ENCODE measurements at places on chromosomes 2 and 18. TPM values are rescaled to one million over a fixed set of nuclear protein-coding genes. Genes with fewer than 3 reads are reported as not detected.

The ADD2 gene
- not detected for polyA plus RNA-seq

The KLHL29 gene
- 6.4 TPM for polyA plus RNA-seq

The CHRND gene
- not detected for polyA plus RNA-seq

The MGAT4A gene
- 0.17 TPM for polyA plus RNA-seq

The OTX1 gene
- 0.54 TPM for polyA plus RNA-seq

The TTL gene
- polyA plus RNA-seq: 37.9 TPM

GRCh38 chr2:159616286-159616701 is at the start of gene BAZ2B:
Gene BAZ2B (minus strand): TSS chr2:159616548. CDS start chr2:159478719, 137,829 bp downstream.
- peaks cover 18% of the 10 kb centered on the region for H3K4me1 ChIP-seq
- no peak for DNase-seq
- H3K36me3 ChIP-seq: no peaks in the 10 kb centered on the region
- H3K27ac ChIP-seq: peak within 1 kb of the TSS; percentile 99
- peak within 1 kb of the TSS; percentile 91 for H3K4me3 ChIP-seq
- H3K27me3 ChIP-seq: no peaks in the 10 kb centered on the region

DNA sequence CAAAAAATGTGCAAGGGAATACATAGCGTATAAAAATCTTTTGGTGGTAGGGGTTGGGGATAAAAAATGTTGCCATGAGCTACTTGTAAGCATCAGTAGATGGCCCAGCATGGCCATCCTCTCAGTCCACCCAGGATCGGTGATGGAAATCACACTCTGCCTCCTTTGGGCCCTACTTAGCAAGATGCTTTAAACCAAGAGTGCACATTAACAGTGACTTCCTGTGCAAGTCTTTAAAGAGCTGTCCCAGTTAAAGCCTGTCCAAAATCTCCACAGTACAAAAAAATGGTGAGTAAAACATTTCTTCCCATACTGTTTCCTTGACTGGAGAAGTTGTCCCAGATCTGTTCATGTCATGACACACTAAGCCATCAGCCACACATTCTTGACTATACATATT is 18.0 kb downstream of the ANKRD44 start:
- H3K4me3 ChIP-seq: no peak overlapping the region
- H3K27me3 ChIP-seq: no peaks in the 10 kb centered on the region
- no peaks in the 10 kb centered on the region for H3K4me1 ChIP-seq

DNA sequence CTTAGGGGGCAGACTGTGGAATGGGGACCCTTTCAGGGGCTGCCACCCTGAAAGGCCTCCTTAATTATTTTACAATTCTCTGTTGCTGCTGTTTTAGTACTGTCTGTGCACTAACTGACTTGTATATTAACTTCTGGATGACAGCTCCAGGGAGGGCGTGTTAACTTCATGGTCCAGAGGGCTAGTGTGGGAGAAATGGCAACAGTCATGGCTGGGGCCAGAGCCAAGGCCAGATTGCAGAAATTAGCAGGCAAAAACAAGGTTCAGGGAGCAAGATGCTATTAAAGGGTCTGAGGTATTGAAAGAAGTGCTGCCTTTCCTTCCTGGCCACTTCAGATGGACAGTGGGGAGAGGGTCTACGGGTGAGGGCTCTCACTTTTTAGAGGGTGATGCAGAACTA is 9.1 kb downstream of the WIPF1 start:
- H3K4me3 ChIP-seq: no peak overlapping the region
- no peaks in the 10 kb centered on the region for H3K36me3 ChIP-seq
- H3K4me1 ChIP-seq: peaks cover 2% of the 10 kb centered on the region

- DNase-seq: no peak
- H3K36me3 ChIP-seq: no peaks in the 10 kb centered on the region
- no peak overlapping the region for H3K4me3 ChIP-seq
- no peaks in the 10 kb centered on the region for H3K27me3 ChIP-seq
- H3K27ac ChIP-seq: no peak overlapping the region
These were observed 457.0 kb upstream of the HNRNPA3 start for GRCh38 chr2:176755537-176756135.

GRCh38 chr2:144524118-144525009 is 4.4 kb upstream of the ZEB2 start:
- no peak overlapping the region for H3K27ac ChIP-seq
- H3K27me3 ChIP-seq: peaks cover 54% of the 10 kb centered on the region
- no peak overlapping the region for H3K4me3 ChIP-seq
- no peaks in the 10 kb centered on the region for H3K4me1 ChIP-seq

DNA sequence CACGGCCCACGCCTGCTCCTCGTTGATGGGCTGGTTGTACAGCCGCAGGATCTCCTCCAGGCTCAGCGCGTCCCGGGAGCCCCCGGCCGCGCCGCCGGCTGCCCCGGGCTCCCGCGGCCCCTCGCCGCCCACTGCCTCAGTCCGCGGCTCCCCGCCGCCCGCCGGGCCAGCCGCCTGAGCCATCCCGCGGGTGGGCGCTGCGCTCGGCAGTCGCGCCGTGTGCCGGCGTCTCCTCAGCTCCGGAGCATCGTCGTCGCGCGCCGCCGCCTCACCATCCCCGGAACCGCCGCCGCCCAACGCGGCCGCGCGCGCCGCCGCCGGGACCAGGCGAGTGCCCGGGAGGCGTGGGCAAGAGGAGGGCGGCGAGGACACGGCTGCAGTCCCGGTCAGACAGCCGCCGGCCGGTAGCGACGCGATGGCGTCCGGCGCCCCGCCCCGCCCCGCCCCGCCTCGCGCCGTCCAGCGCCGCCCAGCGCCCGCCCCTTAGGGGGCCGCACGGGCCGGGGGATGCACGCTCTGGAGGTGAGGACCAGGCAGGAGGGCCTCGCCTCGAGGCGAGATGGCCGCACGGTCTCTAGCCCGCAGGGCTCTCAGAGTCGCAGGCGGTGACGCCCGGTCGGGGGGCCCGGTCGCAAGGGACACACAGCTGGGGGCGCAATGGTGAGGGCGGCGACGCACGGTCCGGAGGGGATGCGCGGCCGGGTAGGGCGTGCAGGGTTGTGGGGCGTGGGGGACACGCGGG is at the start of gene SPIRE1:
Gene SPIRE1, minus strand, starts transcription at position 424 of the 742 bp plus-strand sequence. Its CDS starts 241 bp downstream, at position 183.
- no peak for DNase-seq
- peak within 1 kb of the TSS; percentile 91 for H3K27ac ChIP-seq
- H3K4me1 ChIP-seq: peaks cover 11% of the 10 kb centered on the region
- H3K4me3 ChIP-seq: peak within 1 kb of the TSS; percentile 92

DNA sequence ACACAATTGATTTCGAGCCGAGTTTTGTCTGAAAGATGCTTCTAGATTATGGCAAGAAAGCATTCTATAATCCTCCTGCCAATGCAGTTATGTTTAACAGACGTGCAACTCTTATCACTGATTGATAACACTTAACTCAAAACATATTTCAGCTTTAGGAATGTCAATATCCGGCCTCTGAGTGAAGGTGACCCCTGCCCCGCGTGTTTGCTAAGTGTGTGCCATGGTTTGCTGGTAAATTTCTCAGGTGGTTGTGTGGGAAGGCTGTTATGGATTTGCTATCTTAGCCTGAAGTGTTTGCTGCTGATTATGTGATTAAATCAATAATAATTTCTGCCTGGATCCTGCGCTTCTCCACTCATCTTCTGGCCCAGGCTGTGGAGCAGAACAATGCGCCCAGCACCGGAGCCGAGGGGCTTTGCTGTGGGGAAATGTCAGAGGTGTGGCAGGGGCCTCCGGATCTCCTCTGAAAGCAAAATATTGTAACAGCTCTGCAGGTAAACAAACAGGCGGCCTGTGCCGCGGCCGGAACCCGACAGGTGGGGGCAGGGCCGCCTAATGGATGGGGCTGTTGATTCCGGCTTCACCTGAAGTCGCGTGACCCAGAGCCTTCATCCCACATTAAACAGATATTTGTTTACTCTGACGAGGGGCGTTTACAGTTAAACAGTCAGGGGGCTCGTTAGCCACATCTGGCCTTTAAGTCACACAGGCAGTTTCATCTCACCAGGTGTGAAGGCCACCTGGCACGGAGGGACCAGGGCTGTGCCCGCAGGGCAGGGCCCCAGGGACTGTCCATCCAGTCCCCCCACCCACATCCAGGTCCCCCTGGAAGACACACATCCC is 210.7 kb upstream of the SALL3 start:
- H3K36me3 ChIP-seq: no peaks in the 10 kb centered on the region
- H3K27ac ChIP-seq: no peak overlapping the region
- no peak for DNase-seq
- H3K4me1 ChIP-seq: no peaks in the 10 kb centered on the region

- H3K27me3 ChIP-seq: peaks cover 4% of the 10 kb centered on the region
- no peak overlapping the region for H3K4me3 ChIP-seq
- H3K4me1 ChIP-seq: no peaks in the 10 kb centered on the region
- H3K27ac ChIP-seq: no peak overlapping the region
- no peaks in the 10 kb centered on the region for H3K36me3 ChIP-seq
These were observed 17.1 kb upstream of the ANTXR1 start for GRCh38 chr2:68995916-68996315.

GRCh38 chr18:64893349-64893748 is 744.5 kb upstream of the LINC00305 start:
- no peak overlapping the region for H3K4me3 ChIP-seq
- H3K36me3 ChIP-seq: no peaks in the 10 kb centered on the region
- no peak overlapping the region for H3K27ac ChIP-seq
- DNase-seq: no peak

DNA sequence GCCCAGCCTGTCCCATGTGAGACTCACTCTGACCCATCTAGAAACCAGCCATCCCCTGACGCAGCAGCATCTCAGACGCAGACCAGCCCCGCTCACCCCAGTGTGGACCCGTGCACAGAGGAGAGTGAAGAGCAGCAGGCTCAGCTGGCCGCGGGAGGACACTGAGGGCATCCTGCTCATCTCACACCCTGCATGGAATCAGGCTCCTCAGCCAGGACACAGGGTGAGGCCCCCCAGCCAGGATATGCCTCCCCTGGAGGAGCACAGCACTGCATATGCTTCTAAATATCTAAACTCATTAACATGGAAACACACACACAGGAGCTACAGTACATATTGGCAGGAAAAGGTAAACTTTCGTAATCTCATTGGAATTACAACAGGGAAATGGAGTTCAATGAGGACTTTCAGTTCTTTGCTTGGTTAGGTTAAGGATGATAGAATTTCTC is 34.4 kb downstream of the NEMP2 start:
- no peak overlapping the region for H3K27ac ChIP-seq
- H3K4me3 ChIP-seq: no peak overlapping the region
- H3K36me3 ChIP-seq: no peaks in the 10 kb centered on the region

DNA sequence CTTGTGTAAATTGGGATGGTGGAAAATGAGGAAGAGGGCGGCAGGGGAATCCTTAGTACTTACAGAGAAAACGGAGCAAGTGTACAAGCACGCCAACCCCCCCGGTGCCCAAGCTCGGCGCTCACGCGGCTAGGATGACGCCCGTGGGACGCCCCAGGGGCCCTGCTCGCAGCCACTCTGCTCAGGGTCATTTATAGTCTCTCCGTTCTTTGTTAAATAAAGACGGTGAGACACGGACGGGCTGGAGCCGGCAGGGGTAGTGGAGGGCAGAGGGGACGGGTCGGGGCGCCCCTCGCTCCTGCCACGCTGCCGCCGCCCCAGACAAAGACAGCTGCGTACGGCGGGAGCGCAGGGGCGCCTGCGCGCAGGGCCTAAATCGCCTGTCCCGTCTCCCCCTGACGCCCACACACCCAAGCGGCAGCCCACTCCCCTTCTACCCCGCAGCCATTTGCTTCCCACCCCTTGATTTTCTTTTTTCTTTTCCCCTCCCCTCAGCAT is 37.8 kb downstream of the PCBP1 start:
- H3K36me3 ChIP-seq: no peaks in the 10 kb centered on the region
- no peak for DNase-seq
- peak overlapping the region; percentile 94 for H3K27ac ChIP-seq
- H3K4me1 ChIP-seq: peaks cover 17% of the 10 kb centered on the region

DNA sequence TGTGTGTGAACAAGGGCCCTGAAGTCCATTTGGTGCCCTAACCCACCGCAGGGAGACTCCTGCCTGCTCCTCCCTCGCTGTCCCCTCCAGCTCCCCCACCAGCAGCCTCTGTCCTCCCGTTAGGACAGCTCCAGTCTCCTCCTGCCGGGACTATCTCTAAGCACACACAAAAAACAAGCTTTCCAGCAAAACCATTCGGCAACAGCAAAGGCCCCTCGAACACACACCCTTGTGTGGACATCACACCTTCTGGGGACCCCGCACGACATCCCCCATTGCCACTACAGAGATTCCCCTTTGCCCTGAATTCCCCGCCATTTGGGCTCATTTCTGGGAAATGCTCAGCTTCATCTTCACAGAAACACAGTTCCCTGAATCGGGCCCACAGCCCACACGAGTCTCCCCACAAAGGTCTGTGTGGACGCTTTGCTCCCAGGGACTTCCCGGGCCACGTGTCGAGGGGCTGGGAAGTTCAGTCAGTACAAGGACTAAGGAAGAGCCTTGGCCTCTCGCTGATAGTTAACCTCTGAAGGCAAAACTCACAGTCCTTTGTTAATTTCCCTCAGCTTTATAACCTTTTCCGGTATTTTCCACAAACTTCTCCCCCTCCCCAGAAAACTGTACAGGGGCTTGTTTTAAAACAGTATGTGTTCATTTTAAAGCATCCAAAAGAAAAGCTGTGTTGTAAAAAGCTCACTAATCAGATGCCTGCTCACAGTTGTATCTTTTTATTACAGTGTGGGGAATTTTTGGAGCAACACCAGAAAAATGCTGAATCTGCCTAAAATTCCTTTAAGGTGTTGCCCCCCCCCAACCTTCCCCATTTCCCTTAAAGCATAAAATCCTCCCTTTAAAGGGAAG is 25.9 kb downstream of the SMAD7 start:
- no peaks in the 10 kb centered on the region for H3K27me3 ChIP-seq
- H3K27ac ChIP-seq: no peak overlapping the region
- peaks cover 37% of the 10 kb centered on the region for H3K4me1 ChIP-seq
- no peak for DNase-seq

- H3K27me3 ChIP-seq: no peaks in the 10 kb centered on the region
These were observed 157.2 kb upstream of the COPS8 start for GRCh38 chr2:236928380-236929037.

GRCh38 chr2:3728104-3729054 is 25.0 kb downstream of the DCDC2C start:
- no peak overlapping the region for H3K4me3 ChIP-seq
- H3K4me1 ChIP-seq: peaks cover 6% of the 10 kb centered on the region
- H3K36me3 ChIP-seq: no peaks in the 10 kb centered on the region
- H3K27ac ChIP-seq: no peak overlapping the region
- no peaks in the 10 kb centered on the region for H3K27me3 ChIP-seq
- no peak for DNase-seq

DNA sequence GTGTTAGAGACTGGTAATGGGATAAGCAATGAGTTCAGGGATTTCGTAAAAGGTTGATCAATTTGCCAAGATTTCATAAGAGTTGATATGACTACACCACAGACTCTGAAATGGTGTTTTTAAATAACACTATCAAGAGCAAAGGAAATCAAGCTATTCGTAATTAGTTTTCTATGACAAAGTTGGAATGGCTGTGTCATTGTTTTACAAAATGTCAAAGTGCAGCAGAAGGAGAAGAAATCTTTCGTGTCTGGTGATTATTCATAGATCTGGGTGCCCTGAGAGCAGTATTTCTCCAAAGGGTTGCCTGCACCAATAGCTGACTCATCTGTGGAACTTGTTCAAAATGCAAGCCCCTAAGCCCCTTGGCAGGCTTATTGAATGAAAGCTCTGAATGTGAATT is 70.1 kb downstream of the NABP1 start:
- H3K4me3 ChIP-seq: no peak overlapping the region
- H3K36me3 ChIP-seq: no peaks in the 10 kb centered on the region
- H3K27me3 ChIP-seq: no peaks in the 10 kb centered on the region
- H3K27ac ChIP-seq: no peak overlapping the region
- H3K4me1 ChIP-seq: no peaks in the 10 kb centered on the region
- no peak for DNase-seq

All from keratinocyte (primary cell).